Amygdala (tissue), 56 donors: ENCODE measurements at places on chromosomes 5 and 9.

DNA sequence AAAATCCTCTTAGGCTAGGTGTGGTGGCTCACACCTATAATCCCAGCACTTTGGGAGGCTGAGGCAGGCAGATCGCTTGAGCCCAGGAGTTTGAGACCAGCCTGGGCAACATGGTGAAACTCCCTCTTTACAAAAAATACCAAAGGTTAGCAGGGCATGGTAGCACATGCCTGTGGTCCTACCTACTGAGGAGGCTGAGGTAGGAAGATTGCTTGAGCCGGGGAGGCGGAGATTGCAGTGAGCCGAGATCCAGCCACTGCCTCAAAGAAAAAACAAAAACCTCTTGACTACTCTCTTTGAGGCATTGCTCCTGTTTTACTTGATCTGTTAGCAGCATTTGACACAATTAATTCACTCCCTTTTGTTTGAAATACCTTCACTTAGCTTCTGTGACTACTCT lies 20.7 kb downstream of the KIF2A start:
- DNase-seq = no peak

- DNase-seq = no peak
Observed at GRCh38 chr5:60494635-60495034, 205.3 kb downstream of the DEPDC1B start.

DNA sequence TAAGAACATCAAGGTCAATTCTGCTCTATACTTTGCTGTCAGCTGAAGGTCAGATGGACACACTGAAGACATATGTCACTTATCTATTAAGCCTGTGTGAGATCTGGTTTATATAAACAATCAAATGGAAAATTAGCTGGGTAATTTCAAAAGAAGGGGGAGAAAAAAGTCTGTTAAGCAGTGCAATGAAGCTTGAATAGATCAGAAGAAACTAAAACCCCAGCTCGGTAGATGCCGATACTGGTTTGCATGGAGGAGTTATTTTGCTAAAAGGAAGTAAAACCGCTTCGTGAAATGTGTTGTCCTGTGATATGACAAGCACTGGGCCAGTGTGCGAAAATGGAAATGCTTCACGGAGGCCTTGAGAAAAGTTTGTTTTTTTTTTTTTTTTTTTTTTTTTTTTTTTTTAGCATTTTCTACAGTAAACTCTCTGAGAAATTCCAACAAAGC lies 148.8 kb downstream of the MEF2C start:
- no peak for DNase-seq

DNA sequence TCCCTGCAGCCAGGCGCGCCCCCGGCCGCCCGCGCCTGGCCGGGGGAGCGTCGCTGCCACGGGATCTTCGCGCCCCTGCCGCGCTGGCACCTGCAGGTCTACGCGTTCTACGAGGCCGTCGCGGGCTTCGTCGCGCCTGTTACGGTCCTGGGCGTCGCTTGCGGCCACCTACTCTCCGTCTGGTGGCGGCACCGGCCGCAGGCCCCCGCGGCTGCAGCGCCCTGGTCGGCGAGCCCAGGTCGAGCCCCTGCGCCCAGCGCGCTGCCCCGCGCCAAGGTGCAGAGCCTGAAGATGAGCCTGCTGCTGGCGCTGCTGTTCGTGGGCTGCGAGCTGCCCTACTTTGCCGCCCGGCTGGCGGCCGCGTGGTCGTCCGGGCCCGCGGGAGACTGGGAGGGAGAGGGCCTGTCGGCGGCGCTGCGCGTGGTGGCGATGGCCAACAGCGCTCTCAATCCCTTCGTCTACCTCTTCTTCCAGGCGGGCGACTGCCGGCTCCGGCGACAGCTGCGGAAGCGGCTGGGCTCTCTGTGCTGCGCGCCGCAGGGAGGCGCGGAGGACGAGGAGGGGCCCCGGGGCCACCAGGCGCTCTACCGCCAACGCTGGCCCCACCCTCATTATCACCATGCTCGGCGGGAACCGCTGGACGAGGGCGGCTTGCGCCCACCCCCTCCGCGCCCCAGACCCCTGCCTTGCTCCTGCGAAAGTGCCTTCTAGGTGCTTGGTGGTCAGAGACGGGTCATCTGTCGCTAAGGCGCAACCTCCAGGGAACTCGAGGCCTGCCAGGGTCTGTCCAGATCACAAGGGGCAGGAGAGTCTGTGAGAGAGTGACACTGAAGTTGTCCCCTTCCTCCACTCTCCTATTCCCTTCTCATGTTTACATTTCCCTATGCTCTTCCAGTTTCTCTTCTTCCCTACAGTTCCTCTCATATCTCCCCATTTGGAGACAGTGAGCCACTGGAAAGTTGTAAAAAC lies 1.3 kb downstream of the GPR150 start:
- DNase-seq = no peak

DNA sequence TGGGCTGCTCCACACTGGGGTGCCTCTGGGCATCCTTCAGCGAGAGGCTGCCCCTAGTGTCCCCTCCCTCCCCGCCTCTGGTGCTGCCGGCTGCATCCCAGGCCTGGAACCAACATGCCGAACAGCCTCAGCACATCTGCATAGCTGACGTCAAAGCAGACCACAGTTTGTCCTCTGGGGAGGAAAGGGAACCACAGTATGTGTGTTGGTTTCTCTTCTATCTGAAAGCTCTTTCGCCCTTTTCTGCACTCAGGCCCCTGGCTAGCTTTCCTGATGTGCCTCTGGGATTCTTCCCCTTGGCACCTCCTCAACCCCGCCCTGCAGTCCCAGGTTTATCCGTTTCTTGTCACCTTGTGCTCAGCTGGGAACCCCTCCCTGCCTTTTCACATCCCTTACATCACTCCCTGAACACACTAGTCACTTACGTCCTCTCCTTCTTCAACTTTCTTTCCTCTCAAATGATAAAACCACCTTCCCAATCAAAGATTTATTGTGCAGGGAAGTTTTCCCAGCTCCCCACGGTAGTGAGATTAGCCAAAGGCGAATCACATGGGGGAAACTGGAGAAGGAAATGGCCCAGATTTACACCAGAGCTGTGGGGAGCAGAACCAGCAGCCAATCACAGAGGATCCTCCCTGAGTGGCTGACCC lies 35.5 kb upstream of the B4GALT1 start:
- no peak for DNase-seq

DNA sequence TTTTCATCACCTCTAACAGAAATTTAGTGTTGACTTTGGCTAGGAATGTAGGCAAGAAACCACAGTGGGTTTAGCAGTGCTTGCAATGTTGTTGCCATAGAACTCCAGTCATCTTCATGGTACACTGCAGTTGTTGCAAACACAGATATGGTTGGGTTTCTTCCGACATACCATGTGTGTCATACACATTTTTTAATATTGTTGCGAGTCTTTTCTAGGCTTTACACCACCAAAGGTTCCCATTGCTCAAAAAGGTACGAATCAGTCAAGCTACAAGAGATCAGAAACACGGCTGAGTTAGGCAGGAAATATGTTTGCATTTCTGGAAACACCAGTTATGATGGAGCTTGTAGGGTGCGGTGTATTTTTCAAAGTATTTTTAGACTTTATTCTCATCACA lies 172.4 kb downstream of the SYK start:
- DNase-seq = no peak

- DNase-seq = no peak
Observed at GRCh38 chr9:99403371-99403770, 181.3 kb downstream of the SEC61B start.

DNA sequence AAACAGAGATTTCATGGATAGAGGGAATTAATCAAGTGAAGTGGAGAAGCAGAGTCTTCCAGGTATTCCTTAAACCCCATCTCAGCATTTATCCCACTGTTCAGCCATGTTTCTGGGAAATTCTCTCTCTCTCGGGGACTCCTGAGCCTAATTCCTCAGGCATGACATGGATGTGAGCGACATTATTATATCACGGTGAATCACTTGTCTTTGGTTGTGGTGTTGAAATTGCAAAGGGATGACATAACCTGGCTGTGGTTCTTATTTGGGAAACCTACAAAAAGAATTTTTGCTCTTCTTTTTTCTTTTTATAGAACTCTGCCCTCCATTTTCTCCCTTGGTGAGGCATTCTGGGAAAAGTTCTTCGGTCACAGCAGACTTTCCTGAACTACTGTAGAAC lies 457.9 kb upstream of the PTGER4 start:
- no peak for DNase-seq

GRCh38 chr9:91896097-91896496 lies 53.9 kb downstream of the ROR2 start:
- no peak for DNase-seq

DNA sequence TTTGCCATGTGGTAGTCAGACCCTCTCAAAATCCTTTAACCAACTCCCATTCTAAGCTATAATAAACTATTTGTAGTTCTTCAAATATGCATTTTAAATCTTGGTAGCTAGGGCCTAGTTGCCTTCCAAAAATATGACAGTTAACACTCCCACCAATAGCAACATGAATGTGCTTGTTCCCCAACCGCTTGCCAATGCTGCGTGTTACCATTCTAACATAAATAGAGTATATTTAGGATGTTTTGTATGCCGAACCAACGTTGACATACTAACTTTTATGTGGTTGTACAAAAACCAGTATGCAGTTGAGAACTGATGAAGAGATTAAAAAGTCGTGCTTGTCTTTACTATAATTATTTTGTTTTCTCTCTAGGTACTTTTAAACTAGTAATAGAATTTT lies 9.0 kb downstream of the UBE2B start:
- no peak for DNase-seq

- DNase-seq = no peak
Observed at GRCh38 chr9:33288235-33288634, 2.1 kb upstream of the NFX1 start.

DNA sequence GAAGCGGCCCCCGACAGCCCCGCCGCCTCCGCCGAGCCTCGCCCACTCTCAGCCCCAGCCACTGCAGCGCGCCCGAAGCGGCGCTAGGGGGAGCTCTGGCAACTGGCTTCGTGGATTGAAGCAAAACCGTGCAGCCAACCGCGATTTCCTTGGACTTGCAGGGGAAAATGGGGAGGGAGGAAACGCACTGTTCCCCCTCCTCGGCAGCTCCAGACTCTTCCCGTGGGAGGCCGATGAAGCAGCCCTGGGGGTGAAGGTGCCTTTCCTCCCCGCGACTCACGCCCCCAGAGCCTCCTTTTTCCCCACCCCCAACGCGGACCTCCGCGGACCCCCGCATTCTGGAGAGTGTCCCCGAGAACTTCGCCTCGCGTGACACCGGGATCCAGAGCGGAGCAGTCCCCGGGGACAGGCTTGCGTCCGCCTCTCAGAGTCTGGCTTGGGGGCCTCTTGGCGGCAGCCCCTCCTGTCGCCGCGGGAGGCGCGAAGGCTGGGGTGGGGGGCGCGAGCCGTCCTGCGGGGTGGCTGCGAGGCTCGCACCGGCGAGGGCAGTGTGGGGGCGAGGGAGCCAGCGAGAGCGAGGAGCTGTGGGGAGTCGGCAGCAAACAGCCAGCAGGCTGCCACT lies 3.8 kb downstream of the IER5L start:
- DNase-seq = peak; percentile 76

DNA sequence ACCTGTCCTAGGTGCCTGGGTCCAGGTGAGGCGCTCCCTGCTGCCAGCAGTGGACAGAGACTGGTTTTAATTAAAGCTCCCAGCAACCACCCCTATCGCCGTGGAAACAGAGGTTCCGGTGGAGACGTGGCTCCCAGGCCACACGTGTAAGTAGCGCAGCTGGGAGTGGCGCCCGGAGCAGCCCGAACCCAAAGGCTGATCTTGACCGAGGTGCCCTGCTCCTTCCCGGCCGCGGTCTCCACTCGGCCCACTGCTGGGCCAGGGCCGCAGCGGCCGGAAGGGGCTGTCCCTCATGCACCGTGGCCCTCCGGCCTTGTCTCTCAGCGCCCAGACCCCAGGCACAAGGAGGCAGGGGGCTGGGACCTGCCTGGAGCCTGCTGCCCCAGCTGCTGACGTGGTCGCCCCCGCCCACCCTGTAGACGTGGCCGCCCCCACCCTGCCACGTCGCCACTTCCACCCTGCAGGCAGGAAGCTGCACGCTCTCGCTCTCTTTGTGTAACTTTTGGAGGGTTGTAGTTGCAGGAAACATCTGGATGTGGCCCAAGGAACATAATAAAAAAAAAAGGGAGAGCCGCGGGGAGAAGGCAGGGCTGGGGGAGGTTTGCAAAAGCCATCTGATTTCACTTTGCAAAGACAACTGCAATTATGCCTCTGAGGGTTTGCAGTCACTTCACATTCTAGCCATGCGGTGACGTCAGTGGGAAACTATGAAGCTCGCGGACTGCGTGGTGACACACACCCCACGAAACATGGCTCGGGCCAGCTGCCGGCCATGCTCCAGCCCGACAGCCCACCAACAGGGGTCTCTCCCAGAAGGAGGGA lies 129.9 kb downstream of the RXRA start:
- DNase-seq = no peak

GRCh38 chr9:7984203-7984602 lies 184.6 kb upstream of the DMAC1 start:
- DNase-seq = no peak

- no peak for DNase-seq
Observed at GRCh38 chr9:15641291-15641690, 88.4 kb downstream of the CCDC171 start.

- DNase-seq = no peak
Observed at GRCh38 chr9:132975961-132976360, 2.5 kb upstream of the GFI1B start.

DNA sequence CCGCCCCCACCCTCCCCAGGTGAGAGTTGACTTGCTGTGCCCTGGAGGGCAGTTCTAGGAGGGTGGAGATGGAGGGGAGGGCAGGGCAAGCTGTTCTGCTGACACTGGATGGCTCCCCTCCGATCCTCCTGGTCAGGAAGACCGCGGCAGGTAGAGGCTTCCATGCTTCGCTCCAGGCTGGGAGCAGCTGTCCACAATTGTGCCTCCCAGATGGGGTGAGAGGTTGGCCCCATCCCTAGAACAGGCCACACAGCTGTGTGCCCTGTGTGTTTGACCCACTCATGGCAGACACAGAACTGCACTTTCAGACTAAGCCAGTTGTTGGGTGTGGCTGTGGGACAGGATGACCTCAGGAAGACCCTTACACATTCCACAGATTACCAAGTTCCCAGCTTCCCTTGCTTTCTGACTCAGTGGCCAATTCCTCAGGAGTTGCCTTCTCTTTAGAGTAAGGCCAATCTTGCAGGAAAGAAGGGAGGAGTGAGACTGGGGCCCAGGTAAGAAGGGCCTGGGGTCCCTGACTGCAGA lies 72.1 kb upstream of the HSPA9 start:
- DNase-seq = no peak

DNA sequence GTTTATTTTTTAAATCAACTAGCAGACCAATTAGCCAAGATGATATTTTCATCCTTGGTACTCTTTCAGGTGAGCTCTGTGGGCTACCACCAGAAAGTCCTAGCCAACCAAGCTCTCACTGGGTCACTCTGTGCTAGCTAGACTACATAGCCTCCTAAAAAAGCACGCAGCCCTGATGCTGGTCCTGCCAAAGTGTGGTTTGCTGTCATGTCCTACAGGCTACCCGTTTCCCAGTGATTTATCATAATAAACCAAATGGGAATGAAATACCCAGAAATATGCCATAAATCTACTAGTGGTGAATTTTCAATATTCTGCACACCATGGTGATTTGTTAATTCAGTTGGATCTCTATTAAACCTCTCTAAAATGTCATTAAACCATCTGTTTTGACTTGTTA lies 481.4 kb downstream of the RAB3C start:
- DNase-seq = no peak
